ENCODE measurements at places on chromosomes 11 and 22. TPM values are rescaled to one million over a fixed set of nuclear protein-coding genes. Genes with fewer than 3 reads are reported as not detected.
A peak's percentile ranks its signal among the peaks of the same experiment; 100 is the strongest.

GRCh38 chr11:61949169-61950034 lies 749 bp upstream of the BEST1 start:
- peak; percentile 76 for DNase-seq
- peaks cover 8% of the 10 kb centered on the region for H3K27me3 ChIP-seq
- no peak overlapping the region for H3K27ac ChIP-seq
- H3K36me3 ChIP-seq, result no peaks in the 10 kb centered on the region

DNA sequence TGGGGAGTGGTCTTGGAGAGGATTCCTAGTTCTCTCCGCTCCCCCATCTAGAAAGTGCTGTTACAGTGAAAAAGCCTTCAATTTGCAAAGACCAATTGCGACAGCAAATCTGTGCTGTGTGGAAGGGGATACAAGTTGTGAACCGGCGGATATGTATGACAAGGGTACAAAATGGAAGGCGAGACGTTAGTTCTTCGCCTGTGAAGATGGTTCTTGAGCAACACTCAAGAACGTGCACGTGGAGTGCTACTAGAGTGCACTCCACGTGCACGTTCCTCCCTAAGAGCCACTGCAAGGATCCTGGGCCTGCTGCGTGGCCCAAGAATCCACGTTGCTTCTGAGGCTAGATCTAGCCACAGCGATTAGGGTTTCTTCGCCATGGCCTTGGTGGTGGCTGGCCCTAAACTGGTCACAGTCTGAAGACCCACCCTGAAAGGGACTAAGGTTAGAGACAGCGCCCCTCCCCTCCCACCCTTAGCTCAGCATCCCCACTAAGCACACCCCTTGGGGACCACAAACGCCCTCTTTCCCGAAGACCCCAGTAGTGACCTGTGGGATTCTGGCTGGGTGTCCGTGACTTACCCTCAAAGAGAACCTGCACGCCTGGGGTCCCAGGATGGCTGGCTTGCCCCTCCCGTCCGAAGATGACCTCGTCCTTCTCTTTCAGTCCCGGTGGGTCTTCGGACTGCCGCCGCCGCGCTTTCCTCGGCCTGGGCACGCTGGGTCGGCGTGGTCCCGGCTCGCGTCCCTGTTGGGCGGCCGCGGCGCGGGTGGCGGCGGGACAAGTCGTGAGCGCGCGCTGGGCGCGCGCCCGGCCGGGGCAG lies 519 bp upstream of the PDE3B start:
- no peak overlapping the region for H3K27ac ChIP-seq
- H3K4me3 ChIP-seq, result peak overlapping the region; percentile 47
- H3K27me3 ChIP-seq, result peaks cover 34% of the 10 kb centered on the region
- no peaks in the 10 kb centered on the region for H3K36me3 ChIP-seq

- no peak overlapping the region for H3K27ac ChIP-seq
- no peak for DNase-seq
- no peaks in the 10 kb centered on the region for H3K27me3 ChIP-seq
- H3K4me3 ChIP-seq, result no peak overlapping the region
- no peaks in the 10 kb centered on the region for H3K4me1 ChIP-seq
These were observed 17.3 kb downstream of the BARX2 start for GRCh38 chr11:129392995-129393394.

- H3K4me1 ChIP-seq, result peaks cover 8% of the 10 kb centered on the region
- peak overlapping the region; percentile 54 for H3K27ac ChIP-seq
- no peak overlapping the region for H3K4me3 ChIP-seq
- no peaks in the 10 kb centered on the region for H3K27me3 ChIP-seq
- peaks cover 27% of the 10 kb centered on the region for H3K36me3 ChIP-seq
These were observed 5.0 kb downstream of the UQCR10 start for GRCh38 chr22:29772170-29772641.

GRCh38 chr11:118417801-118418200 lies 16.4 kb downstream of the ATP5MG start:
- peak overlapping the region; percentile 19 for H3K27ac ChIP-seq
- 0 out of 2 replicates have a peak, but pooled peaks cover 3% of the 10 kb centered on the region for H3K4me1 ChIP-seq
- H3K27me3 ChIP-seq, result no peaks in the 10 kb centered on the region
- DNase-seq, result no peak

DNA sequence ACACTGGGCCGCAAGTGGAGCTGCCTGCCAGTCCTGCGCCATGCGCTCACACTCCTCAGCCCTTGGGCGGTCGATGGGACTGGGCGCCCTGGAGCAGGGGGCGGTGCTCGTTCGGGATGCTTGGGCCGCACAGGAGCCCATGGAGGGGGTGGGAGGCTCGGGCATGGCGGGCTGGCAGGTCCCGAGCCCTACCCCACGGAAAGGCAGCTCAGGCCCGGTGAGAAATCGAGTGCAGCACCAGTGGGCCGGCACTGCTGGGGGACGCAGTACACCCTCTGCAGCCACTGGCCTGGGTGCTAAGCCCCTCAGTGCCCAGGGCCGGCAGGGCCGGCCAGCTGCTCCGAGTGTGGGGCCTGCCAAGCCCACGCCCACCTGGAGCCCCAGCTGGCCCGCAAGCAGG lies 328.7 kb upstream of the LRRC4C start:
- H3K4me3 ChIP-seq, result no peak overlapping the region
- H3K27me3 ChIP-seq, result no peaks in the 10 kb centered on the region
- H3K36me3 ChIP-seq, result peaks cover 26% of the 10 kb centered on the region
- no peak overlapping the region for H3K27ac ChIP-seq
- H3K4me1 ChIP-seq, result peaks cover 10% of the 10 kb centered on the region

DNA sequence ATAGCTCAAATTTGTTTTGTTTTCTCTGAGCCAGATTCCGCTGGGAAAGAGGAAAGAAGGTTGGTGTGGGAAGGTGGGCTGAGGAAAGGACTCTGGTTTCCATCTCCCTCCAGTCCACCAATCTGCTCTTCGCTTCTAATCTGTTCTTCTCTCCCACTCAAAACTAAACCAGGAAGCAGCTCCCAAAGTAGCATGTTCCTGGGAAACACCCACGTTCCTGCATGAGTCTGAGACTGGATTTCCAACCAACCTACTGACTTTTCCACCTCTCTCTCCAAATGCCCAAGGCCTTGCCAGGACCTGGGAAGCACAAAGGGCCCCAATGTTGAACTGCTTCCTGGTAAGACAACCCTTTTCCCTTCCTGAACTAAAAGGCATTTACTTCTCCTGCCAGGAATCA lies 110.2 kb downstream of the WT1 start:
- H3K36me3 ChIP-seq, result no peaks in the 10 kb centered on the region
- H3K27me3 ChIP-seq, result peaks cover 3% of the 10 kb centered on the region
- H3K4me1 ChIP-seq, result no peaks in the 10 kb centered on the region
- no peak for DNase-seq
- no peak overlapping the region for H3K4me3 ChIP-seq

- no peaks in the 10 kb centered on the region for H3K27me3 ChIP-seq
- no peak overlapping the region for H3K4me3 ChIP-seq
- H3K36me3 ChIP-seq, result no peaks in the 10 kb centered on the region
- H3K27ac ChIP-seq, result no peak overlapping the region
- H3K4me1 ChIP-seq, result peaks cover 25% of the 10 kb centered on the region
These were observed 13.3 kb downstream of the LRRC4C start for GRCh38 chr11:41446107-41446506.

GRCh38 chr22:44458044-44459020 lies 39.7 kb downstream of the RTL6 start:
- H3K27me3 ChIP-seq, result no peaks in the 10 kb centered on the region
- DNase-seq, result no peak
- no peak overlapping the region for H3K4me3 ChIP-seq
- no peak overlapping the region for H3K27ac ChIP-seq

- H3K27ac ChIP-seq, result peak overlapping the region; percentile 88
- H3K4me1 ChIP-seq, result peaks cover 54% of the 10 kb centered on the region
- H3K36me3 ChIP-seq, result peaks cover 11% of the 10 kb centered on the region
- H3K27me3 ChIP-seq, result no peaks in the 10 kb centered on the region
- no peak for DNase-seq
- H3K4me3 ChIP-seq, result no peak overlapping the region
These were observed 189.9 kb downstream of the ARHGAP42 start for GRCh38 chr11:100876815-100877520.

- H3K4me3 ChIP-seq, result no peak overlapping the region
- H3K27ac ChIP-seq, result no peak overlapping the region
- DNase-seq, result no peak
- H3K27me3 ChIP-seq, result peaks cover 12% of the 10 kb centered on the region
These were observed 99.1 kb upstream of the ANO1 start for GRCh38 chr11:69978841-69979614.

DNA sequence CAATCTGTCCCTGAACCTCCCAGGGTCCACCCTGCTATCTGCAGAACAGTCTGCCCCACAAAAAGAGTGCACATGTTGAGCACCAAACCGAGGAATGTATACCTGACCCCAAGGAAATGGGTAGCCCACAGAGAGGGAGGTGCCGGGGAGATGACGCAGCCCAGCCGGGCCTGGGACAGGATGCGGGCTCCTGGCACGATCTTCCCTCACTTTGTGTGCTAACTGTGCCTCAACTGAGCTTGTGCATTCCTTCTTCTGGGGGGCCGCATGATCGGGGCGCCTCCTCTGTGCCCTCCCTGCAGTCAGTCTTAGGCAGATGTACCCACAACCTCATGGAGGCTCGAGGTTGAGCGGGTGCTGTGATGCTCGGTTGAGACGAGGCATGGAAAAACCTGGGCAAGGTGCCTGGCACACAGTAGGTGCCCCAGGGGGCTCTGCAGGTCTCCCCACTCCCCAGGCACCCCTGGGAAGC lies 2.4 kb downstream of the GAS2L1 start:
- no peak overlapping the region for H3K27ac ChIP-seq
- DNase-seq, result no peak
- H3K36me3 ChIP-seq, result peaks cover 2% of the 10 kb centered on the region
- 0 out of 2 replicates have a peak overlapping the region, but pooled peaks have one; percentile 16 for H3K4me3 ChIP-seq

DNA sequence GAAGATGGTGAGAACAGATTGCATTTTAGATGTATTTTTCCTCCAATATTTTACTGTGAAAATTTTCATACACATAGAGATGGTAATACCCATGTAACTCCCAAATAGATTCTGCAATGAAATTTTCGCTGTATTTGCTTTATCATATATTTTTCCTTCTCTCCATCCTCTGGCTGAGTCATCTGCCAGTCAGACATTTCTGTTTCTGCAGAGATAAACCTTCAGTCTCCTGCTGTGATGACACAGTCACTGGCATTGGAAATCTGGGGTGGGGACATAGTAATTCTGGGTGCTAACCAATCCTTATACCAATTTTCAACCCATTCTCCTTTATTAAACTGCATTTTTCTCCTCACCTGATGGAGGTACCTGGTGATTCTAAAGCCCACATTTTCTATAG lies 33.7 kb downstream of the SVIP start:
- H3K36me3 ChIP-seq, result no peaks in the 10 kb centered on the region
- no peak overlapping the region for H3K4me3 ChIP-seq
- no peaks in the 10 kb centered on the region for H3K27me3 ChIP-seq
- H3K4me1 ChIP-seq, result peaks cover 5% of the 10 kb centered on the region

DNA sequence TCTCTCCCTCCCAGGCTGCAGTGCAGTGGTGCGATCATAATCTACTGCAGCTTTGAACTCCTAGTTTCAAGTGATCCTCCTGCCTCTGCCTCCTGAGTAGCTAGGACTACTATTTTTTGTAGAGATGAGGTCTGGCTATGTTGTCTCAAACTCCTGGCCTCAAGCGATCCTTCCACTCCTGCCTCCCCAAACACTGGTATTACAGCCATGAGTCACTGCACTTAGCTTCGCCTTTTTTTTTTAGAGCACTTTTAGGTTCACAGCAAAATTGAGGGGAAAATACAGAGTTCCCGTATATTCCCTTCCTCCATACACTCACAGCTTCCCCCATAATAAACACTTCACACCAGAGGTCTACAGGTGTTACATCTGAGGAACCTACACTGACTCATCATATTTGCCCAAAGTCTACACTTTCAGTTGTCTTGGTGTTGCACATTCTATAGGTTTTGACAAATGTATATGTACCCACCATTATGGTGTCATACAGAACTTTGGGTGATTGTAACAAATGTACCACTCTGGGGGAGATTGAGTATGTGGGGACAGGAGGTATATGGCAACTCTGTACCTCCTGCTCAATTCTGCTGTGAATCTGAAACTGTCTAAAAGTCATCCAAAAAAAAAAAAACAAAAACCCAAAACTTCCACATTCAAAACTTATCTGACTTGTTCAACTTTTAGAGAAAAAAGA lies 11.3 kb upstream of the SLC37A4 start:
- H3K36me3 ChIP-seq, result peaks cover 19% of the 10 kb centered on the region
- H3K27ac ChIP-seq, result peak overlapping the region; percentile 48
- no peak overlapping the region for H3K4me3 ChIP-seq
- no peak for DNase-seq
- no peaks in the 10 kb centered on the region for H3K27me3 ChIP-seq
- H3K4me1 ChIP-seq, result peaks cover 21% of the 10 kb centered on the region

GRCh38 chr11:90204832-90205646 lies 17.8 kb downstream of the CHORDC1 start:
- H3K4me1 ChIP-seq, result no peaks in the 10 kb centered on the region
- H3K27me3 ChIP-seq, result no peaks in the 10 kb centered on the region
- peak overlapping the region; percentile 37 for H3K27ac ChIP-seq
- H3K36me3 ChIP-seq, result peaks cover 63% of the 10 kb centered on the region
- no peak for DNase-seq

- H3K36me3 ChIP-seq, result peaks cover 72% of the 10 kb centered on the region
- H3K27ac ChIP-seq, result peak overlapping the region; percentile 41
- H3K4me1 ChIP-seq, result no peaks in the 10 kb centered on the region
- DNase-seq, result peak; percentile 63
These were observed 18.8 kb downstream of the CSNK1E start for GRCh38 chr22:38298312-38299005.

DNA sequence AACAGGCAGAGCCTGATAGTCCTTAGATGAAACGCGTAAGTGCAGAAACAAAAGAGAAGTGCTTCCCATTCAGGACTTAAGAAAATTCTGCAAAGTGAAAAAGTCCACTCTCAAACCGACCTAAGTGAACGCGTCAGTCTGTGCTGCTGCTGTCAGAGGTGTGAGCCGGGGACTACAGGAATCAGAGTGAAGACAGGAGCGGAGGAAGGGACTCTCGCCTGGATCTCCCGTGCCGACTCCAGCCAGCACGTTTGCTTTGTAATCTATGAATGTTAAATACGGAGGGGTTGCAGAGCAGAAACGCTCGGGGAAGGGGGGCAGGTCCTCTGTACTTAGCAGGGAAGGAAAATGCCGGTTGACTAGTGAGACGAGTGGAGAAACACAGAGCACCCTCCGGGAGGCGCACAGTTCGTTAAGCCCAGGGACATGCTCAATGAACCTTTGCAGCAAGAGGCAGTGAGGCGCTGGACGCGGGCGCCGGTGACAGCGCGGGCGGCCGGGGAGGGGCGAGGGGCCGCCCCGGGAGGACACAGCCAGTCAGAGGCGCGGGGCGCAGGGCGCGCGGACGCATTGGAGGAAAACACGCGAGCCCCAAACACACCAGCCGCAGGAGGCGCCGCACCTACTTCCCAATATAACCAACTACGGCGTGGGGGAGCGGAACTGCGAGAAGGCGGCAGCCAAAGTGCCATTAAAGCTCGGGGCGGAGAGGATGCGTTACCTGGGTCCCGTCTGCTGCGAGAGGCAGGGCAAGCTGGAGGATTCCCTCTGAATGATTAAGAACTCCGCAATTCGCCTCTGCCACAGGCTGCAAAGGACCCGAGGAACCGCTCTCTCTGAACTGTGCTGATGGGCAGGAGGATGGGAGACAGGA lies at the start of gene CNTN5:
Gene CNTN5, plus strand, starts transcription at position 598 of the 874 bp plus-strand sequence.
- no peaks in the 10 kb centered on the region for H3K36me3 ChIP-seq
- DNase-seq, result peak; percentile 68
- peaks cover 32% of the 10 kb centered on the region for H3K27me3 ChIP-seq
- peak within 1 kb of the TSS; percentile 93 for H3K4me3 ChIP-seq

Gene ENTHD1
- total RNA-seq, result not detected

Gene ARHGEF17
- 16.9 TPM for total RNA-seq

Gene TMEM45B
- total RNA-seq, result 0.59 TPM

Gene VWA5A
- total RNA-seq, result 23.1 TPM

Gene FOLR2
- not detected for total RNA-seq

Gene CYB5R3
- total RNA-seq, result 98.7 TPM
